ENCODE measurements at places on chromosomes 1 and 21.

GRCh38 chr21:42855171-42855936, 24.0 kb downstream of the WDR4 start:
- no peak for DNase-seq

- DNase-seq, result no peak
Observed at GRCh38 chr1:207010726-207011125, 21.8 kb downstream of the C1orf116 start.

GRCh38 chr1:231959225-231959884, 332.8 kb downstream of the DISC1 start:
- no peak for DNase-seq

- DNase-seq, result no peak
Observed at GRCh38 chr1:235642011-235642942, 7.3 kb downstream of the GNG4 start.

DNA sequence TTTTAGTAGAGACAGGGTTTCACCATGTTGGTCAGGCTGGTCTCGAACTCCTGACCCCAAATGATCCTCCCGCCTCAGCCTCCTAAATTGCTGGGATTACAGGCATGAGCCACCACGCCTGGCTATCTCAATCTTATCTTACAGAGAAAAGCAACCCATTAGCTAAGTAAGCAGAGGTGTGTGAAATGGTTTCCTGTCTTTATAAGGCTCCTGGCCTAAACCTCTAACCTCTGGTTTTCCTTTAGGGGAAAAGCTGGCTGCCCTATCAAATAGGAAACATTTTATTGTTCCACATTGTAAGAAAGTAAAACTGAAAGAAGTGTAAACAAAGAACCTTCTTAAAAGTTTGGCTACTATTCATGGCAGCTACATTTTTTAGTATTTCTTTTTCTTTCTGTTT, 78.3 kb upstream of the MORC3 start:
- DNase-seq, result no peak

DNA sequence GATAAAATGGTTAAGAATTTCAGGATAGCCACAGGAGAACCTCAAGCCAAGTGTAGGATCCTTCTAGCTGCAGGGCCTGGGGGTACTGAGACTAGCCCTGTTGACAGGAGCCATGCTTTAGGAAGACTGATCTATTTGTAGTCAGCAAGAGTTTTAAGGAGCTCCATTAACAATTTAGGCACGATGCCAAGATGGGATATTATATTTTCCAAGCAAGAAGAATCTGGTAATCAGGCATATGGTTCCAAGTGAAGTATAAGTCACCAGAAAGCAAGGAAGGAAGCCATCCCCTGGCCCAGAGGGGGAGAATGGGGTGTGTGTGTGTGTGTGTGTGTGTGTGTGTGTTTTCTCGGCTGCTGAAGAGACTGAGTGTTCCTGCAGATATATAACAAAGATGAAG, 7.0 kb downstream of the IFNAR2 start:
- no peak for DNase-seq

DNA sequence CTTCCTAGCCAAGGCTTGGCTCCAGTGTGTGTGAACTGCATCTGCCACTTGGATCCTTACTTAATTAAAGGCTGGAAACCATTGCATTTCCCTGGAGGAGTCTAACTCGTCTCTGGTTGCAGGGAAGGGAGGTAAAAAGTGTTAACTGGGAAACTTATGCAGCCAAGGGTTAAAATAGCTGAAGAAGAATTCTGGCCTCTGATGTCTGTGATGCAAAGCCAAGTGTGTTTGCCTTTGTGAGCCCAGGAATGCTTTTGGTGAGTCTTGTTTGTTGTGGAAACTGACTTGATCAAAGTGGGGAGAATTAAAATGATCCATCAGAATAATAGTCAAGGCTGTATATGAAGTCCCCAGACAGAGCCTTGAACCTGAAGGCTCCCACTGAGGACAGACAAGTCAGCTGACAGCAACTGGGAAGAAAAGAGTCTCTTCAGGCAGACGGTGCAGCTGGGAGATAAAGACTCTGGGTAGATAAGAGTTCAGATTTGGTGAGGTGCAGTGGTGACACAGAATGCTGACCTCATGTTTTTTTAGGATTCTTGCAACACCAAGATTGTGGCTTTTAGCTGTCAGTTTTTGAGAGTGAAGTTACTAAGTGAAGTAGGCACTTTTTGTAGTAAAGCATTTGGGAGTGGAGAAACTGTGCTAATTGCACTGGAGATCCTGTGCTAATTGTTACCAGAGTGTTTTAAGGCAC, 59.5 kb upstream of the WLS start:
- DNase-seq, result no peak

DNA sequence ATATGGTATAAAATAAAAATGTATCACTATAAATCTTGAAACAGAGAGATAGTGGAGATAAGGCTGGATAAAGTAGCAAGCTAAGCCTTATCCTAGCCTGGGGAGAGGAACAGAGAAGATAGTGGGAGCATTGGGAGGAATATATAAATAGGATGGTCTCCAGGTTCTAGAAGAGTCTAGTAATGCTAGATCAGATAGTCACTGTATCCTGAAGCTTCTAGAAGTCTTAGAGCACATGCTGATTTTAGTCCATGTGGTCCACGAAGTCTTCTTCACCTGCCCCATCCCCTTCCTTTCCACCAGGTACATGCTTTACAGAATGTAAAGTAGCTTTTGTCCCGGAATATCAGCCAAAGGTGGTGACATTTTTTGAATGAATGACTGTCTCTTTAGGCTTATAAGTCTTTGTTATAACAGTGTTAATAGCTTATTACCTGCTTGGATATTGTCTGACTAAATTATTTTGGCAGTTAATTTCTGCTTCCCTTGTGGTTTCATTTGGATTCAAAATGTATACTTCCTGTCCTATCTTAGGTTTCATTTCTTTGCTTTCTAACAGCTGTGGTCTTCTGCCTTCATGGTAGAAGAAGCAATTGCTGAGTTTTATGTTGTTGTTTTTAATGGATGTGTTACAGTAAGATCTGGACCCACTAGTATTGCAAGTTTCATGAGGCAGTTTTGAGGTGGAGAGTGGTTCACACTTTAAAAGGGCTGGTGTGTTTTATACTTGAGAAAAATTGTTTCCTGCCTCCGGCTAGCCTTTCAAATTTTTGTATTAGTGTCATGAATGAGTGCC, 5.9 kb downstream of the SMG7 start:
- no peak for DNase-seq

GRCh38 chr21:34132926-34133325, 59.5 kb downstream of the MRPS6 start:
- no peak for DNase-seq

- DNase-seq, result no peak
Observed at GRCh38 chr21:14284481-14284880, 68.5 kb downstream of the RBM11 start.

- DNase-seq, result no peak
Observed at GRCh38 chr1:247822060-247822459, 1.9 kb downstream of the OR14A16 start.

GRCh38 chr21:26374817-26375216, 198.3 kb downstream of the CYYR1 start:
- DNase-seq, result no peak

Measured in cortex of kidney (tissue), 1 donor.